NCI-H187 treated with DMSO at 0.1 percent for 48 hours (cell line): ENCODE measurements at places on chromosomes 4 and X.
A peak's percentile ranks its signal among the peaks of the same experiment; 100 is the strongest.

GRCh38 chrX:82092307-82092706 lies 890.4 kb downstream of the SH3BGRL start:
- no peak for DNase-seq

- no peak for DNase-seq
Observed at GRCh38 chrX:146243041-146243440, 425.4 kb downstream of the SLITRK2 start.

GRCh38 chrX:142296421-142296820 lies 91.3 kb upstream of the MAGEC2 start:
- DNase-seq: no peak

DNA sequence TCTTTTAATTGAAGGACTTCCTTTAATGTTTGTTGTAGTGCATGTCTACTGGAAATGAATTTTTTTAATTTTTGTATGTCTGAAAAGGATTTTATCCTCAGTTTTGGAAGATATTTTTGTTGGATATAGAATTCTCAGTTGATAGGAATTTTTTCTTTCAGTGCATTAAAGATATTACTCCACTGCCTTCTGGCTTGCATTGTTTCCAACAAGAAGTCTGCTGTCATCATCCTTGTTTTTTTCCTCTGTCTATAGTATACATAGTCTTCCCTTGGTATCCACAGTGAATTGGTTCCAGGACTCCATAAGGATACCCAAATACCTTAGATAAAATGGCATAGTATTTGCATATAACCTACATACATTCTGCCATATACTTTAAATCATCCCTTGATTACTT lies 33.5 kb downstream of the SCD5 start:
- no peak for DNase-seq

GRCh38 chr4:173318240-173318639 lies 15.9 kb downstream of the HMGB2 start:
- peak; percentile 6 for DNase-seq

GRCh38 chr4:17964576-17964975 lies 57.0 kb downstream of the LCORL start:
- DNase-seq: no peak

DNA sequence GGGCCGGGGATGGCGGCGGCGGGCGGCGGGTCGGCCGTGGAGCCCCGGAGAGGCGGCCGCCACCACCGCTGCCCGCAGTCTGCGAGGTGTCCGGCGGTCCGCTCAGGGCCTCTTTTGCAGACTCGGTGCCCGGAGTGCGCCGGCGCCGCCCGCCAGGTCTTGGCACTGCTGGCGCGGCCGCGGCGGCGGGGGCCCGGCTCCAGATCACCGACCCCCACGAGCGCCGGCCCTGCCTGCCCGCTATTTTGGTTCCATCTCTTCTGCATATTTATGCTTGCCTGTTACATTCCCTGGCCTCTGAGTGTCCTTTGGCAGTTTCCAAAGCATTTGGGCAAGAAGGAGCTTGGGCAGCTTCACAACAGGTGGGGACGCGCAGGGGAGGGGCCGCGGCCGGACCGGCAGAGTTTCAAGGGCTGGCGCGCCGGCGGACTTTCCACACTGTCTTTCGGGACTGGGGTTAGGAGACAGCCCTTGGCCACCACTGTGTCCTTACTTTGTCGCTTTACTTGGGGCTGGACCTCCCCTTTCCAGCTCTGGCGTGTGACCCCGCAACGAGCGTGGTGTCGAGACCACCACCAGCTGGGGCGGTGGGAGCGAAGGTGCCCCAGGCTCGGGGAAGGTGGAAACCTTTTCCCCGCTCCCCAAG lies 668 bp upstream of the TAPT1 start:
- DNase-seq: no peak

DNA sequence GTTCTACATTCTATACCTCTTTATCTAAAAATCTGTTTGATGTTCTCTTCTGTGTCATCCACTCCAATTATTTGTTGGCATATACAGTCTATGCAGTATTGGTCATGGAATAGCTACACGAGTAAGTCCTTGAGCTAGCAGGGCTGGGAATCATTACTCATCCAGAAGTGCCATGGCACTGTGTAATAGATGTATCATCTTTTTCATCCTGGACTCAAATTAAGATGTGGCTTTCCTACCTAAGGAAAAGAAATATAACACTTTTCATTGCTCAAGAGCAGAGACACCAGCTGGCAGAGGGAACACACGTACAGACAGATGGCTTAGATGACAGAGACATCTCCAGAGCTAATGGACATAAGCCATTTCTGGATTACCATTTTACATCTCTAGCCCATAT lies 159.8 kb downstream of the FAM13A start:
- DNase-seq: peak; percentile 10

- DNase-seq: no peak
Observed at GRCh38 chr4:121801715-121802075, 572 bp downstream of the EXOSC9 start.

DNA sequence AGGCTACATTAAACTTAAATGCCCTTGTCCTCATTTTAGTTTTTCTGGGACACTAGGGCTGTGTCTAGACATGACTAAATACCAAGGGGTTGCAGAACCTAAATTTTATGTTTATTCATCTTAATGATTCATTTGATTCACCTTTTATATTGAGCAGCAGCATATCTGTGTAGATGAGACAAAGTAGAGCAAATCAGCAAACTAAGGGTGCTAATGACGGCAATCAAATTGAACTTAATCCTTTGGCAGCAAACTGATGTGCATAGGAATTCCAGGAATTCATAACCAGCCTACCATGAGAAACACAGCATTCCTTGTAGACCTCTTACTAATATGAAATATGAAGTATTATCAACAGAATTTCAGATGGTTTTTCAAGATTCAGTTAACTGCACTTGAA lies 25.1 kb downstream of the EPHA5 start:
- no peak for DNase-seq

GRCh38 chr4:26081795-26082498 lies 167.9 kb downstream of the SMIM20 start:
- peak; percentile 42 for DNase-seq

GRCh38 chr4:143381189-143382118 lies 44.8 kb downstream of the GAB1 start:
- DNase-seq: no peak

DNA sequence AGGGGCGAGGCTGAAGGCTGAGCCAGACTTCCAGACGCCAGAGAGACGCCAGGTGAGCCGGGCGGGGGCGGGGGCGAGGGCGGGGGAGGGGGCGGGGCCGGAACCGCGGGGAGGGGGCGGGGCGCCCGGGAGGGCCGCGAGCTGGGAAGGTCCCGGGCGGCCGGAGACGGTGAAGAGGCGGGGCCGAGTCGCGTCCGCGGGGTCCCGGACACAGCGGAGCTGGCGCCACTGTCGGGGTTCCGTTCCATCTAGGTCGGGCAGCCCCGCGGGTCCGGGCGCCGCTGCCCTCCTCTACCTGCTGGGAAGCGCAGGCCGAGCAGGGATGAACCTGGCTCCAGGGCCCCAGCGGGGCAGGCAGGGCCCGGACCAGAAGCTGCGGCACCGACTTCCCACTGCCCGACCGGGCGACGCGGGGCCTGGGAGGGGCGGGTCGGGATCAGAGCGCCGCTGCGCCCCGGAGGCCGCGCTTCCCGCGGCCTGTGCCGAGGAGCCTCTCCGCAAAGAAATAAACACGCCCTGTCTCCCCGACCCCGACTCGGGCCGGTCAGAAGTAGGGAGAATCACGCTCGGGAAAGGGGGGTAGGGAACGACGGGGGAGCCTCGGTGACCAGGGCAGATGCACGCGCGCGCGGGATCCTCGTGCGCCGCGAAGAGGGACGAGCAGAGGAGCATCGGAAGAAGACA lies 10.6 kb downstream of the HMX1 start:
- no peak for DNase-seq

DNA sequence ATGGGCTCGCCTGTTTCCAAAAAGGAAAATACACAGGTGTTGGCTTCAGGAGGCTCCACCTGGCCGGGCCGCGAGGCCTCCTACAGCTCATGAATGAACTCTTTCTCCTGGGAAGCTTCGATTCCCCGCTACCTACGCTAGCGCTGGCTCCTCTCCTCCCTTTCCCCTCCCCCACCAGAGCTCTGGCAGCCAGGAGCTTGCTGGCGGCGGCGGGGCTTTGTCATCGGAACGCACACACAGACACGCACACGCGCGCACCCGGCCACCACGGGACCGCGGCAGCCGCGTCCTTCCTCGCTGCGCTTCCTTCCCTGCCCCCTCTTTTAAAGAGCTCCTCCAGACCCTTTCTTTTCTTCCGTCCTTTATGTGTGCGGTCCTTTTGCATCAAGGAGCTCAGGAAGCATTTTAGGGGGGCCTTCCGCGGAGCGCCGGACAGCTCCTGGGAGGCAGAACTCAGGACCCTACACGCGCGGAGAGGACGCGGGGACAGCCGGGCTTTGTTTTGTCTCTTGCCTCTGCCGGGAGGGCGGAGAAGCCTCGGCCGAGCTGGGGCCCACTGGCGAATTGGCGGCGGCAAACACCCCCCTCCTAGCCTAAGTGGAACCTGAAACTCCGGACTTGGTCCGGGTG lies 70.2 kb upstream of the BCOR start:
- no peak for DNase-seq
